ENCODE measurements at places on chromosomes 7 and 10.
A peak's percentile ranks its signal among the peaks of the same experiment; 100 is the strongest.

GRCh38 chr7:36523371-36524101, 133.9 kb downstream of the ANLN start:
- no peak for DNase-seq

- DNase-seq, result peak; percentile 55
These were observed 71.2 kb upstream of the EFCAB10 start for GRCh38 chr7:105652359-105652993.

DNA sequence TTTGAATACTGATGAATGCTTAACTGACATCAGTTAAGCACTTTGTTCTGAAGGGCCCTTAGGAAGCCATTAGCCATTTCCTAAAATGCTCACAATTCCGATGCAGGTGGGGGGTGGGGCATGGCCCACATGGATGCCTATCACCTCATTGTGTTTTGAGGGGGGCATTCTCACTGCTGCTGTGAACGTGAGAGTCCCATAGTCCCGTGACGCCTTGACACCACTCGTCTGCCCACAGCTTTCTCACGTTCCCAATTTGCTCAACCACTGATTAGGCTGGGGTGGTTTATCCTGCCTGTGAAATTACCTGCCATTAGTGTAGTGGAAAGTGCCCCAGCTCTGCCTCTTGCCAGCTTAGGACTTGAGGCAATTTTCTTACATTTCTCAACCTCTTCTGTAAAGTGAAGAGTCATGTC, 31.9 kb downstream of the DUSP5 start:
- no peak for DNase-seq

DNA sequence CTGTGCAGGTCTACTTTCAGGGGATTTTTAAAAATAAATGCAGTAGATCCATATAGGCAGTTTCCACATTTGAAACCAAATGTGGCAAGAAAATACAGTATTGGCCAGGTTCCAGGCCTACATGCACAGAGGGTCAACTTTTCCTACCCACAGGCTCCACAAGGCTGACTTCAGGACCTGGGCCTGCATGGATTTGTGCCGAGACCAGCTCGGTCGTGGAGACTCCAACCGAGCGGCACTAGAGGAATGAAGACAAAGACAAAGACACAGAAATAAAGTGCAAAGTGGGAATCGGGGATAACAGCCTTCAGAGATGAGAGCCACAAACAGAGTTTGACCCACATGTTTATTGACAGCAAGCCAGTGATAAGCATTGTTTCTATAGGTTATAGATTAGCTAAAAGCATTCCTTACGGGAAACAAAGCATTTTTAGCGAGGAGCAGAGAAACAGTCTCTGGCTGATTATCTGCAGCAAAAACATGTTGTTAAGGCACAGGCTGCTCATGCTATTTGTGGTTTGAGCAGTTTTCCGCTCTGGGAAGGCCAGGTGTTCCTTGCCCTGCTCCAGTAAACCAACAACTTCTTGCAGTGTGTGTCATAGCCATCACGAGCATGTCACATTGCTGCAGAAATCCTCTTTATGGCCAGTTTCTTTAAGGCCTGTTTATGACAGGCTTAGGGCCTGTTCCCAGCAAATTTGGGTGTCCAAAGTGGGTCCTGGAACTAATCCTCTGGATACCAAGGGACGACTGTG, 52.6 kb downstream of the ZNF37A start:
- no peak for DNase-seq

DNA sequence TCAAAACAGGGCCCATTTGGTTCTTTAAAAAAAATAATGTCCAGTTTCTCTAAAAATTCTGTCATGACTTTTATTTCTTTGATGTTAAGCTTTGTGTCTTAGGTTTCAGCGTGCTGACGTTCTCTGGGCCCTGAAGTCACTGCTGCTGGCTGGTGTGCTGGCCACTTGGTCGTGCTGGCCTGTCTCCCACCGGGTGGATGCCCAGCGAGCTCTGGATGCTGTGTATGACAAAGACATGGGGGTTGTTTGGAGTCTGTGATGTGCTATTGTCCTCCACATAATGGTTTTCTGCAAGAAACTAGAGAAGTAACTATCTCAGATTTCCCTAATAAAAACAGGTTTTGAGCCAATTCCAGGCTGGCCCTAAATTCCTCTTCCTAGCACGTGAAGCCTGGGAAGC, 9.5 kb upstream of the IDI2 start:
- no peak for DNase-seq

DNA sequence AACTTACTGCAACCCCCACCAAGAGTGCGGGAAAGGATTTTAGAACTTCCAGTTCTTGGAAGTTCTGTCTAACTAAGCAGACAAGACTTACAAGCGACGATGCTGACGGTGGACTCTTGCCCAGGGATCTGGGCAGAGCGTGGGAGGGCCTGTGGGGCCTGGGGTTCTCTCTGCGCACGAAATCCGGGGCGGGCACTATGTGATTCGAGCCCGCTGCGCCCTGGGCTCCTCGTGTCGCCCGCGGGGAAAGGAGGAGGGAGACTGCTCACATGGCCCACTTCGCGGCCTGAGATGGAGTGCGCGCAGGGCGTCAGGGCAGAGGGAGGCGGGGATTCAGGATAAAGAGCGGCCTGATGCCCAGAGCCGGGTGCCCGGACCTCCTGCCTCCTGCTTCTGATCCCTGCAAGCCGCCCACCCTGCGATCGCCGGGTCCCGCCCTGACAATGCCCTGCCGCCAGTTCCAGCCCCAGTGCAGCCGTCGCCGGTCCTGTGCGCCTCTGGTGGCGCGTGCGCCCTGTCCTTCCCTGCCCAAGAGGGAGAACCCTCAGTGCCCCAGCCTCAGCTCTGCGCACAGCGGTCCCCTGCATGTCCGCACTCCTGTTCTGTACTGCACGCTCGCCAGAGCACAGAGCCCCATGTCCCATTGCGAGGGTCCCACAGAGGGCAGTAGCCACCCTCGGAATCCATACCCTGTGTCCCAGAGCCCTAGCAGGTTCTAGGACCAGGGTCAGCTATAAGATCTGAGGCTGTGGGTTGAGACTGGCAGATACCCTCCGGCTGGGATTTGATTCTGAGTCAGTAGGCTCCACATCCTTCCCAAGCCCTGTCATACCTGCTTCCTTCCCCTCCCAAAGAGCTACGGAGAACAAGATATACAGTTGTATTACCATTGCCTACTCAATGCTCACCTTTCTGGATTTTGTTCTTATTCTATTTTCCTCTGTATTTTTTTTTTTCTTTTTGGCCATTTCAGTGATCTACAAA, 99.4 kb upstream of the TMEM106B start:
- DNase-seq, result no peak

DNA sequence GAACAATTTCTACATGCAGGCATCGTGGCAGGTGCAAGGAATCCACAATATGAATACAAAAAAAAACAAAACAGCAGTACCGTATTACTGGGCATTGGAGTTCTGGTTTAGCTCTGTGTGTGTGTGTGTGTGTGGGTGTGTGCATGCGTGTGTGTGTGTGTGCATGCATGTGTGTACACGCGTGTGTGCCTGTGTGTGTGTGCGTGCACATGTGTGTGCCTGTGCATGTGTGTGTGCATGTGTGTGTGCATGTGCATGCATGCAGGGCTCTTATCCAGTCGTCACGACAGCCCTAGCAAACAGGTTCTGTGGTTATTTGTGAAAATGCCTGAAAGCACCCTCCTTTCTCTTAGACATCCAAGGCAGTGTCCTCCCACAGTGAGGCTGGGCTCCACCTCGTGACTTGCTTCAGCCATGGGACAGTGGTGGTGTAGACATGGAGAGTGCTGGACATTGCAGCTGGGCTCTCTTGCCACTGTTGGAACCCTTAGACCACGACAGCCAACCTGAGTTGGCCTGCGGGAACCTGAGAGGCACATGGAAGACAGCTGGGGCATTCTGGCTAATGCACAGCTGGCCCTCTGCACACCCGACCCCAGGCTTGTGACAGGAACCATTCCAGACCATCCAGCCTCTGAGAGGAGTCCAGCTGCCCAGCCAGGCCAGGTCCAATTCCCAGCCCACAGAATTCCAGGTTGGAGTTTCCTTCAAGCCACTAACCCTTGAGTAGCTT, 173.4 kb upstream of the SHH start:
- no peak for DNase-seq

DNA sequence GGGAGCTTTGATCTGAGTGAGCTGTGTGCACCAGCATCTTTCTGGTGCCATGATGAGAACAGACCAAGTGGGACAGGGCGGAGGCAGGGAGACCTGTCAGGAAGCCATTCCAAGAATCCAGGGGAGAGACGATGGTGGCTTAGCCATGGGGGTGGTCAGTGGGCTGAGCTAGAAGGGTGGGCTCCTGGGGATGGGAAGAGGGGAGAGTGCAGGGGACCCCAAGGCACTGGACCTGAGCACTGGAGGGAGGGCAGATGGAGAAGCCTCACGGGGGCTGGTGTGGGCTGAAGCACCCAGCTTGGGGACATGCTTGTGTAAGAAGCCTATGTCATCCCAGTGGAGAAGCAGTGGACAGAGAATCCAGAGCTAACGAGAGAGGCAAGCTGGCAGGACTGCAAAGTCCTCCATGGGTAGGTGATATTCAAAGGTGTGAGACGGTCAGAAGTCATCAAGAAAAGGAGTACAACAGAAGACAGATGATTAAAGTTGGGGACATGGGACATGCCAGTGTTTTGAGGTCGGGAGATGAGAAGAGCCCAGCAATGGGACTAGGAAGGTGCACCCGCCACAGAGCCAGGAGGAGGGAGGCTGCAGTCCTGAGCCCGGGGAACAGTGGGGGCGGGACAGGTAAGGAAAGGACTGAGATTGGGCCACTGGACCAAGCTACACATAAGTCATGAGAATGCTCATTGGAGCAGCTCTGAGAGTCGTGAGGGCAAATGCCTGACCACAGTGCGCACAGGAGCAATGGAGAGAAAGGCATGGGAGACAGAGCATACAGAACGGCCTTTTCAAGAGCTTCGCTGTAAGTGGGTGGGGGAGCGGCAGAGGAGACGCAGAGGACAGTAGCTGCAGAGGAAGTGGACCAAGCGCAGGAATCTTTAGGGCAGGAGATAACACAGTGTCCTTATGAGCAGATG, 72.0 kb downstream of the GRID1 start:
- no peak for DNase-seq

GRCh38 chr7:132417103-132417906, 159.0 kb downstream of the PLXNA4 start:
- no peak for DNase-seq

GRCh38 chr10:22477334-22478287, 132.3 kb downstream of the SPAG6 start:
- DNase-seq, result no peak

DNA sequence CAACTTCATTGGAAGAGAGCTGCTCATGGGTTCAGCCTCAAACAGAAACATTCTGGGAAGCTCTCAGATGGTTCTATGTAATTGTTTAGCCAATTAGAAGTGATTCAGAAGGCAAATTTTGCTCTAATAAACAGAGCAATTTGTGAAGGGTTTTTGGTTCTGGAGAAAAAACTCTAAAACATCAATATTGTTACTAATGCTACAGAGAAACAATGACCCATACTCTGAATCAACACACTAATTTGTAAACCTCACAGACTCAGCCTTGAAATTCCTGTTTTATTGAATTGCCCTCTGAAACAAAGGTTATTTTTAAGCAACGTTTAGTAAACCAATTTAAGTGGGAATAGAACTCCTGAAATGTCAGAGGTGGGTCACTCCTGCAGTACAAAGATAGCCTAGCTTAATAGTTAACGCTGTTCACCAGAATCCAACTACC, 171.6 kb upstream of the SVIL start:
- DNase-seq, result no peak

DNA sequence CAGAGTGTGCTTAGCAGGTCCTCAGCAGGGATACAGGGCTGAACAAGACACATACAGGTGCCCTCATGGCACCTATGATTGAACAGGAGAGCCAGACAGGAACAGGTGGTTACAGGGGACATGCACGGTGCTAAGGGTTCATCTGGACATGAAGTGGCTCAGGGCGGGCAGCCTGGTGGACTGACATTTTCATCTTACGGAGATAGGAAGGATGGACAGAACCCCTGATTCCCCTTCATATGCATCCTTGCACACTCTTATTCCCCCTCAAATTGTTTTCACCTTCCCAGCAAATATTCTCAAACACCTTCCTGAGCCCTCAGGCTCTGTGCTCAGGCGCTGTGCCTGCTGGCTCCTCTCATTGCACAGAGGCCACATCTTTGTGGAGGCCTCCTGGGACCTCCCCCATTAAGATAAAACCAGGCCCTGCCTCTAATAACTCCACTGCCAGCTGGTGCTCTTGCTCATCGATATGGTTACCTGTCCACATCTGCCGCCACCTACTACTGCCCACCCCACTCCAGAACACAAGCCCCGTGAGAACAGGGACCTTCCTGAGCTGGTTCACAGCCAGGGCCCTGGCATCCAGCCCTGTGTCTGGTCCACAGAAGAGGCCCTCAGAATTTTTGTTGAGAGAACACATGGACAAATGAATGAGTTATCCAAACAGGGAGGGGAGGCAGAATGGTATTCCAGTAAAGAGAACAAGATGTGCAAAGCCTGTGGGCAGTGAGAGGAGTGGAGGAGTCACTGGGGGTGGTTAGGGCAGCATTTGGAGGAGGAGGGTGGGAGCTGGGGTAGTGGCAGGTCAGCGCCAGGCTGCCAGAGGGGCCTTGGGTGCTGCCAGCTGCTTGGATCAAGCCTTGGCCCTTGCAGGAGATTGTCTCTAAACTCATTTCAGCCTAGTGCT, 68.9 kb upstream of the AQP1 start:
- DNase-seq, result no peak

DNA sequence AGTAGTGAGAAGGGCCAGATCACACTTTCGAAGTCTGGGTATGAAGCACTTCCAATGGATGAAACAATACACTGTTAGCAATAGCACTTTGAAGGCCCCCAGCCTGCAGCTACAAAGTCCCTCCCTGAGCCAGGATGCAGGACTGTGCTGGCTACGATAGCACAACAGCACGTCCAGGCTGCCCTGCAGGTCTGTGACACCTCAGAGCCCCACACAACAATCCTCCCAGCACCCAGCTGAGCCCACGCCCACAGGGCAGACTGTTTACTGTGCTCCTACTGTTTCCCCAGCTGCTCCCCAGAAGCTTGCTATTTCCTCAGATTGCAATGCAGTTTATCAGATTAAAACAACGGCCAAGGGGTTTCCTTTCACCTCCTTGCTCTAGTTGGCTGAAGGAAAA, 71.4 kb downstream of the HTR5A start:
- DNase-seq, result no peak
